Osteoblast (primary cell): ENCODE measurements at places on chromosomes 1 and 21. TPM values are rescaled to one million over a fixed set of nuclear protein-coding genes. Genes with fewer than 3 reads are reported as not detected.

DNA sequence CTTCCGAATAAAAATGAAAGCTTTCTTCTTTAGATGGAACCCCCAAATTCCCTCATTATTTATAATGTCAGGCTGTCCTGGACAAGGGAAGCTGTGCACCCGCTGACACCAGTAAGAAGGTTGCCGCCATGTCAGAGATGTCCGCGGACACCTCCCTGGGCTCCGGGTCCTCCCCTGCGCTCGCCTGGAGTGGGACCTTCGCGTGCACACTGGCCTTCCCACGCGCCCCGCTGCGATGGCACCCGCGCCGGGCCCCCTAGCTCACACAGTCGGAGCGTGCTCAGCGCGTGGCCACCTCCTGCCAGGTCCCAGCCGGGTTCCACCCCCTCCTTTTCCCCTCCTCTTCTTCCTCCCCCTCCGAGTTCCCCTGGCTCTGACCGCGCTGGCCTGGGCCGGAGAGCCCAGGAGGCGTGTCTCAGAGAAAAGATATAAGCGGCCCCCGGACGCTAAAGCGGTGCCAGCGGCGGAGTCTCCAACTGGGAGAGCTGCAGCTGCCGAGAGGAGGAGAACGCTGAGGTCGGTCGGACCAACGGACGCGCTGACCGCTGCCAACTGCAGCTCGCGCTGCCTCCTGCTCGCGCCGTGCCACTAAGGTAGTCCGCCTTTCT is at the start of gene G0S2:
Gene G0S2 (plus strand): TSS at position 456 of the 608 bp plus-strand sequence. CDS start 273 bp downstream, outside the sequence.
- H3K36me3 ChIP-seq: no peaks in the 10 kb centered on the region
- DNase-seq: peak; percentile 87
- H3K4me1 ChIP-seq: peaks cover 24% of the 10 kb centered on the region
- H3K27ac ChIP-seq: peak within 1 kb of the TSS; percentile 3

Gene POTED
- not detected in 2 replicates for total RNA-seq

- no peak for DNase-seq
- no peaks in the 10 kb centered on the region for H3K36me3 ChIP-seq
- H3K27ac ChIP-seq: no peak overlapping the region
- no peaks in the 10 kb centered on the region for H3K27me3 ChIP-seq
- H3K4me3 ChIP-seq: no peak overlapping the region
These were observed 47.9 kb upstream of the LEPR start for GRCh38 chr1:65372557-65372956.

GRCh38 chr1:33966346-33967141 is 102.7 kb downstream of the HMGB4 start:
- no peaks in the 10 kb centered on the region for H3K4me1 ChIP-seq
- DNase-seq: no peak
- H3K4me3 ChIP-seq: no peak overlapping the region

GRCh38 chr21:37862536-37862935 is 53.7 kb downstream of the KCNJ6 start:
- H3K4me1 ChIP-seq: no peaks in the 10 kb centered on the region
- H3K36me3 ChIP-seq: no peaks in the 10 kb centered on the region
- H3K27ac ChIP-seq: no peak overlapping the region
- DNase-seq: no peak
- H3K4me3 ChIP-seq: no peak overlapping the region
